ENCODE measurements at places on chromosomes 3 and 15. TPM values are rescaled to one million over a fixed set of nuclear protein-coding genes. Genes with fewer than 3 reads are reported as not detected.

DNA sequence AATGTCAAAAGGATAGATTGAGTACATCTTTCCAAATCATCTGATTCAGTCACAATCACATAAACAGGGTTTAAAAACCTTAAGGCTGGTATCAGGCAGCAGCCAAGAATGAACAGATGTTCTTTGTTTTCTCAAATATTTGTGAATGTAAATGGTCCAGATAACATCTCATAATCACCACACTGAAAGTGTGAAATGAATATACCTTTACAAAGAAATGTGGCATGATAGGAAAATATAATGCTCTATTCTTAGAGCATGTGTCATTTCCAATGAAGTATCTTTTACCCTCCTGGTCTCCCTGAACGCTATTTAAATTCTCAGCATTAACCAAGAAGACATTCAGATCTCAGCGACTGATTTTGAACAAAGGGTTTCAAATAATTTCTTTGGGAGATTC lies 8.8 kb upstream of the ACTC1 start:
- no peak for DNase-seq
- peaks cover 68% of the 10 kb centered on the region for H3K4me1 ChIP-seq
- peaks cover 13% of the 10 kb centered on the region for H3K36me3 ChIP-seq
- H3K4me3 ChIP-seq, result no peak overlapping the region

GRCh38 chr3:102577082-102577789 lies 142.4 kb downstream of the ZPLD1 start:
- H3K4me1 ChIP-seq, result no peaks in the 10 kb centered on the region
- no peaks in the 10 kb centered on the region for H3K36me3 ChIP-seq
- no peak overlapping the region for H3K4me3 ChIP-seq

DNA sequence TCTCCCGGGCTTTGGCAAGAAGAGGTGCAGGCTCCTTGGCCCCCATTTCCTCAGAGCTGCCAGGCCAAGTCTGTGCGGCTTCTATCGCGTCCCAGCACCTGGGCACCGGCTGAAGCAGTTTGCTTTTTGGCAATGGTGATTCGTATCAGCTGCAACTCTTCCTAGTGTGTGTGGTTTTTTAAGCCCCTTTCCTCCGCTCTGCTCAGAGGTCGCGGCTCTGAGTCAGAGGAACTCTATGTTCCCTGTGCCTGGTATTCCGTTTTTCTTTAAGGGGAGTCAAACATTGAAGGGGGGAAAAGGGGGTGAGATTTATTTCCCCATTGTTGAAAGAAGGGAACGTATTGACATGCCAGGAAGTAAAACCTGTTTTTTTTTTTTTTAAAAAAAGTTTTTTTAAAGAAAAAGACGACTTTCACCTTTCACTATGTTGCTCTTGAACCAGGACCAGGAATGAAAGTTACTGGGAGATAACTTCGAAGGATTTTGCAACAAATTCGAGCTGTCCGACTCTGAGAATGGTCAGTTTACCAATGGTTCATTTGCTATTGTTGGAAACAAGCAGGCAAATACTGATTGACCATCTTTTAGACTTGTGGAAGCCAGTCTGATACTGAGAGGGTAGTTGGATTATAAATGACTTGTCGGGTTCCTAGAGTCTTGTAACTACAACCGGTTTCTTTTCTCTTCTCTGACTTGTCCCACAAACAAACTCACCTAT lies 1.1 kb downstream of the ARMC8 start:
- peak; percentile 48 for DNase-seq
- peaks cover 11% of the 10 kb centered on the region for H3K36me3 ChIP-seq
- H3K27ac ChIP-seq, result peak overlapping the region; percentile 98

DNA sequence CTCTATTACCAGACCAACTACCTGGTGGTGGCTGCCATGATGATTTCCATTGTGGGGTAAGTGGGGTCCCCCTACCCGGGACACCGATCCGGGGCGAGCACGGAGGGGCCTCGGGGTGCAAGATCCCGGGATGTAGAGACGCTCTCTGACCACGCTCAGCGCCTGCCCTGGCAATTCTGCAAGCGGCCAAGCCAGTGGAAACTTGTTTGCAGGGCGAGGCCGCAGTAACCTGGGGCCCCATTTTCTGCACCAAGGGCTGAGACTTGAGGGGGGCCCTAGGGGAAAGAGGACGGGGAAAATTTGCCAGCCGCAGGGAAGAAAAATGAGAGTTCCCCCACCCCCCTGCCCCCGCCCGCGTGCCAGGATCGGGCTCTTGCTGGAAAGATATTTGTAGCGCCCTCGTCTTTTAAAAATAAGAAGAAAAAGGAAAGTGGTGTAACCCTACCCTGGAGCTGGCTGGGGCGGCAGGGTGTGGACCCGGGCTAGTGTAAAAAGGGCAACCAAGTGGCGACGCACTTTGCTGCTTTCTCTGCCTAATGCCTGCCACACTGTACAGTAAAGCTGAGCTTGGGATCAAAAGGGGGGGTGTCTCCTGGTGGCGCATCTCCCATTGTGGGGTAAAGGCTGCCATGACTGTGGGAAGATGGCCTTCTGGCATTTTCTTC lies 563 bp downstream of the ARL6IP5 start:
- H3K4me3 ChIP-seq, result peak overlapping the region; percentile 95
- peaks cover 1% of the 10 kb centered on the region for H3K27me3 ChIP-seq
- peaks cover 83% of the 10 kb centered on the region for H3K4me1 ChIP-seq
- no peak for DNase-seq

GRCh38 chr3:108527817-108528216 lies 17.4 kb upstream of the MYH15 start:
- H3K4me3 ChIP-seq, result no peak overlapping the region
- H3K4me1 ChIP-seq, result no peaks in the 10 kb centered on the region
- H3K36me3 ChIP-seq, result no peaks in the 10 kb centered on the region
- DNase-seq, result no peak
- H3K27ac ChIP-seq, result no peak overlapping the region
- H3K27me3 ChIP-seq, result peaks cover 2% of the 10 kb centered on the region

DNA sequence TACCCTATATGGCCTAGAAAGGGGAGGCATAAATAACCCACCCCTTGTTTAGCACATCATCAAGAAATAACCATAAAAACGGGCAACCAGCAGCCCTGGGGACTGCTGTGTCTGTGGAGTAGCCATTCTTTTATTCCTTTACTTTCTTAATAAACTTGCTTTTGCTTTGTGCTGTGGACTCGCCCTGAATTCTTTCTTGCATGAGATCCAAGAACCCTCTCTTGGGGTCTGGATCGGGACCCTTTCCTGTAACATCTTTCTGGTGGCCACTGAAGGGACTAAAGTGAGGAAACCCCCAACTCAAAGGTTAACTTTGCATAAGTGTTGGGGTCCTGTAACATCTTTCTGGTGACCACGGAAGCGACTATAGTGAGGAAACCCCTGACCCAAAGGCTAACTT lies 15.7 kb upstream of the HHATL start:
- H3K27ac ChIP-seq, result no peak overlapping the region
- no peaks in the 10 kb centered on the region for H3K4me1 ChIP-seq

Gene TRNT1
- 13.4 TPM for total RNA-seq

Gene WDR53
- 11.2 TPM for total RNA-seq

All from HFFc6 (cell line).